CD4-positive, alpha-beta T cell treated with Interleukin-4 for 1 hour (primary cell): ENCODE measurements at places on chromosomes 13 and 19.

- peak; percentile 92 for DNase-seq
Measured at GRCh38 chr19:34134190-34135053, 37.9 kb upstream of the LSM14A start.

- no peak for DNase-seq
Measured at GRCh38 chr13:95289020-95289444, 12.2 kb downstream of the ABCC4 start.

DNA sequence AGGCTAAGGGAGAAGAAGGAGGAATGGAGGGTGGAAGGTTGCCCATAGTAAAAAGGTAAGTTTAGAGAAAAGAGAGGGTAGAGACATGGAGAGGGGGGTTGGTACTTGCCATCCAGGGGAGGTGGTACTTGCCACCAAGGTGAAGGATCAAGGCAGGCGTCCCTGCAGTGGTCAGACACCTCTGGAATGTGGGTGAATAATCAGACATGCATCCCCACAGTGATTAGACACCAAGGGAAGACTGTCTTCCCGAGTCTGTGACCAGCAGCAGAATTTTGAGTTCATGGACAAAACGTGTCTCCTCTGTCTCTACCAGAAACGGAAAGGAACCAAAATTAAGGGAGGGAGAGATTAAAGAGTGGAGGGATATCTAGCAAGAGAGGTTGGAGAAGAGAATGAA, 27.1 kb upstream of the IGFL1 start:
- DNase-seq = no peak

- no peak for DNase-seq
Measured at GRCh38 chr13:77555246-77555645, 19.7 kb downstream of the SCEL start.

DNA sequence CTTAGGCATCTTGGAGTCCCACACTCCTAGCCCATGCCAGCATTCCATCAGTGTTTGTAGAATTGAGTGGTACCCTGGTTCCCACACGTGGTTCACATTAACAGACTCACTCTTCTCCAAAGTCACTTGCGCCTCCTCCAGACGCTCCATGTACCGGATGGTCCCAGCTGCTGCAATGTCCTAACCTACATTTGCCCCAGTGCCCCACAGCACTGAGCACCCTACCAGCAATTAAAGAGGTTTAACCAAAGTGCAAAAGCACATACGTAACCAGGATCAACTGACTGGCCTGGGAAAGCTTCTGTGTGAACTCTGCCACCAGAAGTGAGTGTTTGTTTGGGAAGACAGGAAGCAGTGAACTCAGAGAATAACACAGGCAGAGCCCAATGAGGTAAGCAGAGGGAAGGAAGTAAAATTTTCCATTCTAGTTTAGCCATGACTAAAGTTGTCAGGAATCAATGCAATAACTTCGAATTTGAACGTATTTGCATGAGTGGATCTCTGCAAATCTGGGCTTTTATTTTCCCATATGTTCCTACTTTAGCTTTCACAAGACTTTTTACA, 7.3 kb upstream of the MEDAG start:
- DNase-seq = no peak

DNA sequence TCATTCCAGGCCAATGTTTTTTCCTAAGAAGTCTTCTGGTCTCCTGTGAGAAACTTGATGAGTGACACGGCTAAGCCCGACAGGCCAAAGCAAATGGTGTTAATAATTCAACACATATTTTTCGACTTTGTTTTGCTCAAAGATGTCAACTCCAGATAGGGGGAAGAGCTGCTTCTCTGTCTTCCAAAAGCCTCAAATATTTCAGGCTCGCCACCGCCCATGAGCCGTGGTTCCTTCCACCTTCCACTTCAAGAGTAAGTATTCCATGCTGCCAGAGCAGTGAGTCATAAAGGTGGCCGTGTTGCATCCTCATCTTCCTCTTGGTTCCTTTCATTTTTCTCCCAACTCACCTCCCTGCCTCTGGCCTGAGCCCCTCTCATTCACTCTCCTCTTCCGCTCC, 272.6 kb downstream of the EFNB2 start:
- no peak for DNase-seq

DNA sequence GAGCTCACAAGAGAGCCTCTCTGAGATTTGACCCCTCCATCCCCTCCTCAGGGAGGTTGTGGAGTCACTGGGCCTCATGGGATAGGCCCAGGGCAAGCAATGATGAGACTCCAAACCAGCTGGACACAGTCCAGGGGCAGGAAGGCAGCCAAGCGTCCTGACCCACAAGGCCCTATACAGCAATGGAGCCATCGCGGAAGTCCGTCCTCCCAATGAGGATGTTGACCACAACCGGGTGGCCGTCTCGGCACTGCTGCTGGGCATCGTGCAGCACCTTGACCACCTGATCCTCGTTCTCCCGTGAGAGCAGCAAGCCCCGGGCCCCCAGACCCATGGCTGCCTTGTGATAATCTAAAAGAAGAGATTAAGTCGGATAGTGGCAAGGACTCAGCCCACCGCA, 7.9 kb downstream of the SYDE1 start:
- DNase-seq = no peak

DNA sequence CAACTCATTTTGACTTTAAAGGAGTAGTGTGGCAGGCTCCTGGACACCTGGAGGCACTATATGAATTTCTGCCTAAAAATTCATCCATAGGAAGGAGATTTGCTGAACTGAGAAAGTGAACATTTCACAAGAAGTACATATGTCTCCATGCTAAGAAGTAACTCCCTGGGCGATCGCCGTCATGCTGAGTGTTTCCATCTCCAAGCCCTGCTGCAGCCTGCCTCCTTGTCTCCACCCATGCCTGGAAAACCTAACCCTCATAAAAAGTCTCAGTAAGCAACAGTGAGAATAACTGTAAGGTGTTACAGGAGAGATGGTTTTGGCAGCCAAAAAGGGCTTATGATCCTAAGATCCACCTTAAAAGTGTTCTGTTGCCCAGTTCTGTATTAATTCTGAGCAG, 251.3 kb downstream of the SHISA2 start:
- no peak for DNase-seq

DNA sequence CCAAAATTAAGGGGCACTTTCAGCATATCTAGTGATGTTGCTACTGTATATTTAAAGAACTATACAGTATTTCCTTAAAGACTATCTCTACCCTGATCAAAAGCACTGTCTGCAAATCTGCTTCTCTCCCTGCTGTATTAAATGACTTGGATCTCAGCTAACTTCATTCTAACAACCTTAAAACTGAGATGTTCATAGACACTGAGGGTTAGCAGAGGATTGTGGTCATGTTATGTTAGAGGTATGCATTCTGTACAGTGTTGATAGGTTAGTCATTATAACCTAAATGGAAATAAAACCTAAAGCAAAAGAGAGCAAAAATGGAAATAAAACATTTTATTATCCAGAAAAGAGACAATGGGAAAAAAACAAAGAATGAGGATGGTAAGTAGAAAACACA, 9.9 kb downstream of the GPR183 start:
- DNase-seq = no peak

DNA sequence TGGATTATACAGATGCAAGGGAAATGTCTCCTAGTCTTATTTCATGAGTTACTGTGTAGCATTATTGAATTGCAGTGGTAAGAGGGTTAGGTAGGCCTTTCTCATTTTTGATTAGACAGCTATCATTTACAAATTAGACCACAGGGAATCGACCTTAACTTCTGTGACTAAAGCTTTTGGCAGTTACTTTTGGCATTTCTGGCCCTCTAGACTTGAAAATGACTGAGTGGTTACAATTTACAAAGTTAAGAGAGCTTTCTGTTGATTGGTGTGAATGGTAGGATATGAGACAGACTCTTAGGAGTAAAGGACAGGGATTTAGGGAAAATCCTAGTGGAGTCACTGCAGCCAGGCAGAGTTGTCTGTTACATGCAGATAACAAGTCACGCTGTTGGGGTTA, 86.1 kb downstream of the GGACT start:
- DNase-seq = no peak

GRCh38 chr19:1884291-1884718, 991 bp downstream of the ABHD17A start:
- DNase-seq = peak; percentile 71

DNA sequence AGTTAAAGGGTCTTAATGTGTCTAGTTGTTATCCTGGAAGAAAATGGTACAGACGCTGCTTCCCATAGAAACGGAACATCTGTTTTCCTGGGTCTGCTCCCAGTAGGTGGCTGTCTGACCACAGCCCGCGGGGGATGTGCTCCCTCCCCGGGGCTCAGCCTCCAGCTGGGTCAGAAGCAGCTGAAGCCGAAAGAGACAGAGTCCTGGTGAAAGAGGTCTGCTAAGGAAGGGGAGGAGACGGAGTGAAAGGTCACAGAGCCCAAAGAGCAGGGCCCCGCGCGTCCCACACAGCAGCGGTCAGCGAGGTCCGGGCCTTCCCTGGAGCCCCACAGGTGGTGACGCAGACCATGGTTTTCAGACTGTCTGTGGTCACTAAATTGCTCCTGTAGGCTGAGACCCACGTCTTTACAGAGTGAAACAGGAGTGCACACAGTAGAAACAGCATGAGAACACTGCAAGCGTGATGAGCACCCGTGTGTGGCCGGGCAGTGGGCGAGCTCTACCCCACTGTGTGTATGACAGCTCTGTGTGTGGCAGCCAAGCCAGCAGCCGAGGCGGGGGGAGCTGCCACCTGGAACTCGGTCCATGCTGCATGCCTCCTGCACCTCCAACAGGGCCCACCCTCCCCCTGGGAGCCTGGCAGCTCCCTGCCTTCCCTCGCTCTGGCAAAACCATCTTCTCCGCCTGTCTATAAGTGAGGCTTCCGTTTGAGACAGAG, 52.0 kb upstream of the C13orf46 start:
- no peak for DNase-seq

DNA sequence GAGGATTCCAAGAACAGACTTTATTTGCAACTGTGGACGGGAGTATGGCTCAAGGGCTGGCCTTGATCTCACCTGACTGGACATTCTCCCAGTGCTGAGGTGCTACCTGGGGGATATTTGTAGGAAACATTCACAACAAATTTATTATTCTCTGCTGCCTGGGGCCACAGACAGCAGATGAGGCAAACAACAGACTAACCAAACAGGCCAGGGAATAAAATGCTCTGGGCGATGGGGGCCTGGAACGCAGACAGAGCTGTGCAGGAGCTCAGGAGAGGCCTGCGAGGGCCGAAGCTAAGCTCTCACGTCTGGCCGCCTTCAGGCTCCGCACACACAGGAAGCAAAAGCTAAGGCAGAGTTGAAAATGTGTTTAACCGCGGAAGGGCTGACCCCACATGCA, 7.8 kb downstream of the PLPP2 start:
- no peak for DNase-seq

GRCh38 chr19:44796701-44797115, 12.2 kb upstream of the BCAM start:
- no peak for DNase-seq

DNA sequence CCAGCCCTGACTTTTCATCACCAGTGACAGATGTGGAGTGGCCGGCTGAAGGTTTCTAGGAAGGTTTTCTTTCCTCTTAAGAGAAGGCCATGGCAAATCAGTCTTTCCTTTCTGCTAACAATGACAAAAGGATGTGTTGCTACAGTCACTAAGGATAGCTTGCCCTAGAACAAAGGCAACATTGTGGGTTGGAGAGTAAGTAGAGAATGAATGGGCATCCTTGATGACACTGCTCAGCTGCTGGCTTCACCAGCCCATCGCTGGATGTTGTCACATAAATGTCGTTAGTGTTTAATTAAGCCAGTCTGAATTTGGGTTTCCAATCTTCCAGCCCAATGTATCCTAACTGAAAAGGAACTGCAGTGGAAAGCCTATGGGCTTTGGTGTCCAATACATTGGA, 168.4 kb downstream of the ZIC5 start:
- no peak for DNase-seq

DNA sequence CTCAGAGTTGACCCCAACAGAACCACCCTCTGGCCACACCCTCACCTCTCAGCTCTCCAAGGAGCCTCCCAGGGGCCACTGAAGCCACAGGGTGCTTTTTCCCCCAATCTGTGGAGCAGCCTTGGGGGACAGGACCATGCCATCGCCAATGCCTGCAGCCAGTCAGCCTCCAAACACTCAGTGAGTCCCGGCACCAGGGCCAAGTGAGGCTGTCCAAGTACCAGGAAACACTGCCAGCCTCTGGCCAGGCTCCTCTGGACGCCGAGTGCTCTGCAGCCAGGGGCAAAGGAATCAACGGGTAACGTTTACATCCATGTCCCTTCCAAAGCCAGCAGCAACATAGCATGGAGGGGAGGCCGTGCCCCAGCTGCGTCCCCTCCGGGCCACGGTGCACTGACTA, 9.5 kb upstream of the COMP start:
- no peak for DNase-seq

- DNase-seq = no peak
Measured at GRCh38 chr19:3025549-3025886, 3.6 kb downstream of the TLE2 start.
